ENCODE measurements at places on chromosomes 5 and 9.

- no peak for DNase-seq
These were observed 237.7 kb upstream of the MEF2C start for GRCh38 chr5:89120719-89121118.

DNA sequence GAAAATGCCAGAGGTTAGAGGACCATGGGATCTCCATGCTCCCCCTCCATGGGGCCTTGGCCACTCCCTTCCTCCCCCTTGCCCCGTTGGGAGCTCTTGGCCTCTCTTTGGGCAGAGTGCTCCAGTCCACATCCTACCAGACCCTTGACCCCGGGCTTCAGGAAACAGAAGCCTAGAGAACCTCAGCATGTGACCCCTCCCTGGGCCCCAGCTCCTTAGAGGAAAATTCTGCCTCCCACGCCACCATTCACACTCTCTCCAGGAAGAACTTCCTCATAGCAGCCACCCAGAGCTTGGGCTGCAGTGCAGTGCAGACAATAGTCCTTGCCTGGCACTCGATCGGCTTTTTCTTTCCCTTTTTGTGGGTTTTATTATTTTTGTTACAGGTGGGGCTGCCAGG, 6.0 kb downstream of the LHX6 start:
- no peak for DNase-seq

DNA sequence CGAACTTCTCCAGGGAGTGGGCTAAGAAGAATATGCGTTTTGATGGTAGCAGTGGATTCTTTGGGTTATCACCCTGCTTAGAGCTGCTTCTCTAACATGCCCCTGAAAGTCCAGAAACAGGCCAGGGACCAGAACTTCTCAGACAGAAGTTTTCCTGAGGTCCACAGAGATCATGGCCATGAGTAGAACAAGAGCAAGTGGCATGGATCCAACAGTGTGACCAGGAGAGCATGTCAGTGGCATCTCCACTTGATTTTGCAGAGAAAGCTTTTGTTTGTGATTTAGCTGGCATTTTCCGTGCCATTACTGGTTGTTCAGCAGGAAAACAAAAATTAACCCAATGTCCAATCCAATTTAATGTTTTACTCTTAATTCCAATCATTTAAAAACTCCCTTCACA, 298.5 kb upstream of the CD180 start:
- DNase-seq: no peak

GRCh38 chr9:122988920-122989621, 44.4 kb upstream of the GPR21 start:
- no peak for DNase-seq

DNA sequence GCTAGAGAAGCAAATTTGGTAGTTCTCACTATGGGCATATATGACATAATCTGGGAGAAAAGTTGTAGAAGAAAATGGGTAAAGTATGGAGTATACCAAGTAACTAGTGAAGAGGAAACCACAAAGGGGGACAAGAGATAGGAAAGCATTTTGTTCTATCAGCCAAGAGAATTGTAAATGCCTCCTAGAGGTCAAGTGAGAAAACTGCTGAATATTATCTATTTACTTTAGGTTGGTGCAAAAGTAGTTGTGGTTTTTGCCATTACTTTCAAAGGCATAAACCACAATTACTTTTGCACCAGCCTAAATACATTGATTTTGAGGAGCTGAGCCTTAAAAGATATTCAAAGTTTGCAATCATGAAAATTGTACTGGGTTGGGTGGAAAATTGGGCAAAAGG, 126.7 kb upstream of the GRHPR start:
- no peak for DNase-seq

GRCh38 chr5:155475318-155475717, 461.8 kb downstream of the KIF4B start:
- DNase-seq: no peak

DNA sequence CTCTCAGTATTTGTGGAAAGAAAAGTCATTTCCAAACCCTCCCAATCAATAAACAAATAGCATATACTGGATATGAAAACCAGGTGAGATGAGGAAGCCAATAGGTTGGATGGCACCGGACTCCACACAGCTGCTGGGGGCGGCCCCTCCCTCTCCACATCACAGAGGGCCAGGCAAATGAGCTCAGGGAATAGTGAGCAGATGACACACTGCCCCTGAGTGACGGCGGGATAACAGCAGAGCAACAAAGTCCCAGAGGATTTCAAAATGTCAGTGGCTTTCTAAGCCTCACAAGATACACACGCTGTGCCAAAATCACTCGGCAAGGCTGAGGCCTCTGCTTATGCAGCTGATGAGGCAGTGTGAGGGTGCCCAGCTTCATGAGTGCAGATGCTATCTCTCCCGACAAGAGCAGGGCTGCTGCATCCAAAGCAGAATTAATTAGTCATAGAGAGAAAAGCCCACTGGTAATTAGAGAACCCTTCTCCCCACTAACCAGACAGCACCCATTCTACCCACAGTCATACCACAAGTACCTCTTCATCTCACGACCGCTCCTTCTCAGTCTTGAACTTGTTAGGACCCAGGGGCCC, 235.0 kb upstream of the NFIL3 start:
- no peak for DNase-seq

DNA sequence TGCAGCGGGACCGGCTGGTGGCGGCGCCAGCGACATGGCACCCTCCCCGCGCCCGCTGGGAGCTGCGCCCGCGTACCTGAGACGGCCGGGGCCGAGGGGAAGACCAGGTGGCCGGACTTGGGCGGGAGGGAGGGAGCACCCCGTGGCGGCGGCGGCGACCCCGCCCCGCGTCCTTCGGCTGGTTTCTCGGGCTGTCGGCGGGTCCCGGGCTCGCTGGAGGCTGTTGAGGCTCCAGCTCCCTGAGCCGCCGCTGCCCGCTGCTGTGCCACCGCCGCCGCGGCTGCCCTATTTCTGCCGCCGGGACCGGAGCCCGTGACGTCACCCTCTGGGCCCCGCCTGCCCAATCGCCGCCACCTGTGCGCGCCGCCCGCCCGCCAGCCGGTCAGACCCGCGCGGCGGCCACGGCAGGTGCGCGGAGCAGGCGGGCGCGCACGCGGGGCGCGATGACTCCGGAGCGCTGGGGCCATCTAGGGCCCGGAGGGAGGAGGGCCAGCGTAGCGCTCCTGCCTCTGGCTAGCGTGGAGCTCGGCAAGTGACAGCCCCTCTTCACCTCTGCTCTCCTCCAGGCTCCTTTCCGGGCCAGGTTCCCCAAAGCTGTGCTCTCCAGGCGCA, at the start of gene FSTL4:
Gene FSTL4 (minus strand): TSS at position 293 of the 612 bp plus-strand sequence.
- peak; percentile 40 for DNase-seq

DNA sequence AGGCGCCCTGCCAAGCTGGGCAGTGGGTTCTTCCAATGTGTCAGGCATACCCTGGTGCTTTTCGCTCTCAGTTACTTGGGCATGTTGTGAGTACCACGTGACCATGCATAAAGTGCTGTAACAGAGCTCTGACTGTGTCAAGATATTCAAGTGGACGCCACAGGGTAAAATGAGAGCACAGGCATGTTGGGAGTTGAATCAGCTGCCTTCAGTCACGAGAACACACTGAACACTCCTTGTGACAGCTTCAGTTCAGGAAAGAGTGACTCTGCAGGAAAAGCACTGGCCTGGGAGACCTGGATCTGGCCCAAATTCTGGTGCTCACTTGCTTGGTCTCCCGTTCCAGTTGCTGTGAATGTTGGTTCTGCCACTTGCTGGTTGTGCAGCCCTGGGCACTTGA, 5.1 kb downstream of the MLANA start:
- DNase-seq: no peak

GRCh38 chr5:83101514-83101913, 24.2 kb downstream of the XRCC4 start:
- DNase-seq: no peak

- peak; percentile 14 for DNase-seq
These were observed 33.8 kb upstream of the ANXA2R start for GRCh38 chr5:43073597-43074546.

GRCh38 chr5:67827541-67827940, 388.0 kb upstream of the PIK3R1 start:
- DNase-seq: no peak

DNA sequence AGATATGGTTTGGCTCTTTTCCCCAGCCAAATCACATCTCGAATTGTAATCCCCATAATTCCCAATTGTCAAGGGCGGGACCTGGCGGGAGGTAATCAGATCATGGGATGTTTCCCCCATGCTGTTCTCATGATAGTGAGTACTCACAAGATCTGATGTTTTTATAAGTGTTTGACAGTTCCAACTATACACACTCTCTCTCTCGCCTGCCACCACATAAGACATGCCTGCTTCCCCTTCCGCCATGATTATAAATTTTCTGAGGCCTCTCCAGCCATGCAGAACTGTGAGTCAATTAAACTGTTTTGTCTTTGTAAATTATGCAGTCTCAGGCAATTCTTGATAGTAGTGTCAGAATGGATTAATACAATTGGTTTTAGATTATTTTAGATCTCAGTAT, 475.7 kb upstream of the CYLC2 start:
- no peak for DNase-seq

GRCh38 chr5:132223861-132224260, 3.8 kb downstream of the P4HA2 start:
- no peak for DNase-seq

DNA sequence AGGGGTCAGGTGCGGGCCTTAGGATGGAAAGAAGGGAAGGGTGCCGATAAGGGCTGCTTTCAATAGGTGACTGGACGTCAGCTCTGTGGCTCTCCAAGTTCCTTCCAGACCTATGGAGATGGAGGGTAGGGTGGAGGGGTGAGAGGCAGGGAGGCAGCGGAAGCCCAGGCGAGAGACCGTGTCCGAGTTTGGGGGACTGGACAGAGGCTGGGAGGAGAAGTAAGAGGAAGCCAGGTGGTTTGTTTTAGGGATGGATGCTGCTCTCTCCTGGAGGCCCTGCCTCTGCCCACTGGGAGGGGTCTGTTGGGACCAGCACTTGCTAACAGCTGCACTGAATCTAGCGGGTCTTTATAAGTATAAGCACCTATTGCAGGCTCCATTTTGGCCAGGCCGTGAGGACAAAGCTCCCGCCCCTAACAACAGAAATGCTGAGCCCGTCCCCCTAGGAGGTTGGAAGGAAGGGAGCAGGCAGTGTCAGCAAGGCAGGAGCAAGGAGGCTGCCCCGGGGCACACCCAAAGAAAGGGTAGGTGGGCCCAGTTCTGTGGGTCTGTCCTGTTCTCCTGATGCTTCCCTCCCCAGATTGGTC, 167.5 kb downstream of the DAB2IP start:
- DNase-seq: no peak

DNA sequence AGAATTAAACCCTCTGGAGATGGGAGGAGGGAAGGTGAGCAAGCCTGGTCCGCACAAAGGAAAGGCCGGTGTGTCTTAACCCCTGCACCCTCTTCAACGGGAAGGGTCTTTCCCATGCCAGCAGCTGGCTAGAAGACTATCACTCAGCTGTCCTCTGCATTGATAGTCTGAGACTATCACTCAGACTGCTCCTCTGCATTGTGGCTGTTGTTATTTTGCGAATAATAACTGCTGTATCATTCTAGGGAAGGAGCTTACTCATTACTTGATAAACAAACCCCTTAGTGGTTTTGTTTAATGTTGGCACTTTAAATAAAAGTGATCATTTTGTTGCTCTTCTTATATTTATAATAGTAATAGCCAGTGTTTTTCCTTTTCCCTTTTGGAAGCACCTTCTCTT, 8.1 kb downstream of the TRIP13 start:
- DNase-seq: no peak

DNA sequence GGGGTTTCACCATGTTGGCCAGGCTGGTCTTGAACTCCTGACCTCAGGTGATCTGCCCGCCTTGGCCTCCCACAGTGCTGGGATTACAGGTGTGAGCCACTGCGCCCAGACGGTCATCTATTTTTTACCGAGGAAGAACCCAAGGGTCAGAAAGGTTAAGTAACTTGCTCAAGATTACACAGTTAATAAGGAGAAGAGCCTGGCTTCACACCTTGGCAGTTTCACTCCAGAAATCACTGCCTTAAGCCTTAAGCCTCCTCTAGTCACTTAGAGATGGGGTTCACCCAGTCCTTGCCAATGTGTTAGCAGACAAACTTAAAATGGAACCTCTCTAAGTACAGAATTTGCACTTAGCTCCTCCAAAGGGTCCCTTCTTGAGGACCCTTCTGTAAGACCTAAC, 116.3 kb downstream of the PTTG1 start:
- DNase-seq: no peak

- DNase-seq: no peak
These were observed 58.9 kb downstream of the LURAP1L start for GRCh38 chr9:12833701-12834100.

GRCh38 chr9:96020300-96020791, 144.9 kb downstream of the ERCC6L2 start:
- DNase-seq: no peak

DNA sequence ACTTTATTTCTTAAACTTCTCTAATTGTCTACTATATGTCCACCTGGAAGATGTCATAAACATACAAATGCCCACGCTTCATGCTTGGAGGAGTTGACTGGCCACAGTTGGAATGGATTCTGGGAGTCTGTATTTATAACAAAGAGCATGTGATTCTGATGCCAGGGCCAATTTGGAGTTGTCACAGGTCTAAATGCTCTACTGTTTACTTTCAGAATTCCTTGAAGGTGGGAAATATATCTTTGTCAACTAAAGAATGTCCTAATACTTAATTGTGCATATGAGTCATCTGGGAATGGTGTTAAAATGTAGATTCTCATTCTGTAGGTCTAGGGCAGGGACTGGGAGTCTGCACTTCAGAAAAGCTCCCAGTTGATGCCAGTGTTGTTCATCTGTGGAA, 196.1 kb downstream of the ANXA1 start:
- DNase-seq: no peak

DNA sequence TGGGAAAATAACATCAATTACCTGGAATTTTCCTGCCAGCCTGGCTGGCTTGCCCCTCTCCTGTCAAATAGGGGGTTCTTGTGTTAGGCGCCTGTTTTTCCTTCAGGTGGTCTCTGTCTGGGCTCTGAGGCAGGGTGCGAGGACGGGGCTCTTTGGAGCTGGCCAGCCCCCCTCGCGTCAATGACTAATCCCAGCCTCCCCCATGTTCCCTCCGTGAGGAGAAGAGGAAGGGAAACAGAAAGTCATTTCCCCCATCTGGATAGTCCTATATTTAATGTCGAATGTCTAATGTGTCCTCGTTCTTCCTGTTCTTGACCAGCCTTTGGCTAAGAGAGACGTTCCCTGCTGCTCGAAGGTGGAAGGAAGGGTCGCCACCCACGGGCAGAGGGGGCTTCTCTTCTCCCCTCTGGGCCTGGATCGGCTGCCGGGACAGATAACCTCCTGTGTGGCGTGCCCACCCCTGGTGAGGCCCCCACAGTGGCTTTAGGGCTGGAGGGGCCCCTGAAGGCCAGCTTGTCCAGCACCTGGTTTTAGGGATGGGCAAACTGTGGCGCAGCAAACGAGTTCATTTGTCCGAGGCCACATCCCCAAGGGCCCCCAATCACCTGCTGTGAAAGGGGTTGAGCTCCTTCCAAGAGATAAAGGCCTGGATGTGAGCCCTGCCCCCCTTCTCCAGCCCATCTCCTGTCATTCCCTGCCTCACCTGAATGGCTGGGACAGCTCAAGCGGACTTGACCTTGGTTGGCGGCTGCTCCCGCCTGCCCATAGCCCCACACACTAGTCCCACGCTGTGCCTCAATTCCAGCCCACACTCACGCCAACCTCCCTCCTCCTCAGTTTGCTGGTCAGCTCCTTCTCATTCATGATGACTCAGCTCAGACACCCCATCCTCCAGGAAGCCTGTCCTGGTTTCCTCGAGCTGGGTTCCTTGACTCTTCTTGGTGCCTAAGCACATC, 35.9 kb upstream of the UNC5A start:
- no peak for DNase-seq

- peak; percentile 42 for DNase-seq
These were observed 63.5 kb downstream of the ENC1 start for GRCh38 chr5:74576941-74577456.

GRCh38 chr9:28031521-28032267, 458.4 kb upstream of the C9orf72 start:
- no peak for DNase-seq
